Foreskin fibroblast (primary cell): ENCODE measurements at places on chromosomes 16 and 17.

DNA sequence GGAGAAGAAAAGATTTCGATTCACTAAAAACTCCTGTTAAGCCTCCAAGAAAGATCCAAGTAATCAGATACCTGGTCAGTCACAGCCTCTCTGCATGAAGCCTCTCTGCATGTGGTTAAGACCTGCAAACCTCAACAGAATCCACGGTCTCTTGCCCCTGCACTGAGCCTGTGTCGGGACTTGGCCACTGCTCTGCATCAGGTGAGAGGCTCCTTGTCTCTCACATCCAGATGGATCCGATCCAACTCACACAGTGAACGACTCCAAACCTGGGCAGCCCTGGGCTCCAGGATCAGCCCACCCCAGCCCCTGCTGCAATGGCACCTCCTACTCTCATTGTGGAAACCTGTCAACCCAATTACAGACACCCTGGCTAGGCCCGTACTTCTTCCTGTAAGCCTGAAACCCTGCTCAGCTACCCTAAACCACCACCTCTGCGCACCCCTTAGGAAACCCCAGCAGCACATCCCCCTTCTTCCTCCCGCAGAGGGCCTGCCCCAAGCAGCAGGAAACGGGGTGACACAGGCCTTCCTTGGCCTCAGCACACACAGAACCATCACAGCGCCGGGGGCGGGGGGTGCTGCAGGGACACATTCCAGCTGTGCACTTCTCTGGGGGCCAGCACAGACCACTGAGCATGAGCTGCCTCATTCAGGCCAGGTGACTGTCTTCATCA is 129.5 kb downstream of the ANKRD11 start:
- no peak for DNase-seq

- DNase-seq: no peak
Measured at GRCh38 chr17:10162096-10162495, 36.3 kb downstream of the GAS7 start.

DNA sequence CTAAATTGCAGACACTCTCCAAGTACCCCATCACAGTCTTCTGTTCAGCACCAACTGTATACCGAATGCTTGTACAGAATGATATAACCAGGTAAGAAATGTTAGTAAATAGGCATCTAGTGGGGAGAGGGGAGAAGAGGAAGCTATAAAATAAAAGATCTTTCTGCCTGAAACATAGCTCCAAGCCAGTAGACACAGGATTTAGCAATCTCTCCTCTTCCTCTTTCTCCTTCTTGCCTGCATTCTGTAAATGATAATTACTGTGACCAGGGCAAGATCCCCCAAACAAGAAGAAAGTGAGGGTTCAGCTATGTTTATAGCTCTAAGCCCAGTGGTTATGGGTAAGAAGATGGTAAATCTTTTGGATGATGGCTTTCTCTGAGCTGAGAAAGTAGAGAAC is 17.9 kb downstream of the ACSM3 start:
- no peak for DNase-seq

- DNase-seq: peak; percentile 5
Measured at GRCh38 chr17:14712611-14713021, 411.7 kb downstream of the HS3ST3B1 start.

DNA sequence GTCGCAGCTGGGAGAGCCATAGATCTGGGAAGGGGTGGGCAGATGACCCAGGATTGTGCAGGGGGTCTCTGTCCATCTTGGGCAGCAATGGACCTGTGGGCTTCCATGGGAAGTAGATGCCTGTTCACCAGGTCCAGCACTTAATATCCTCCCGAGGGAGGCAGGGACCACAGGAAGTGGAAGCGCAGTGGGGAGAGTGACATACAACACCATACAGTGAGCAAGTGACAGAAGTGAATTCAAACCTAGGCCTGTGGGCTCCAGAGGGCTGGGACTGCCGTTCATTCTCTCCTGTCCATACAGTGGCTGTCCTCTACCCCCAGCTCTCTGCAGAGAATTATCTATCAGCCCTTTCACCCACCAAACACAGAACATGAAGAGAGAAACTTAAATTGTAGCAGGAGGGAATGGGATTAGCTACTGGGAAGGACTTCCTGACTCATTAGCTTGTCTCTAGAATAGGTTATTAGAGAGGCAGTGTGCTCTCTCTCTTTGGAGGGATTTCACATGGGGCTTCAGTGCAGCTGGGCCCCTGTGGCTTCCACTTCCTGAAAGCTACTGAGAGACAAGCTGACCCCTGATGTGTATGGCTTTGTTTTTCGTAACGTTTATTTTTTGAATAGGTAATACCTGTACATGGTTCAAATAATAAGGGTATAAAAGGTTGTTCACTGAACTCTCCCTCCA is 13.1 kb upstream of the SEZ6 start:
- no peak for DNase-seq

GRCh38 chr17:82781894-82782274 is 30.0 kb downstream of the TBCD start:
- DNase-seq: peak; percentile 91

GRCh38 chr16:74608381-74608780 is 1.5 kb upstream of the GLG1 start:
- no peak for DNase-seq

GRCh38 chr17:64777415-64778239 is 115.5 kb upstream of the SMURF2 start:
- DNase-seq: peak; percentile 34

GRCh38 chr17:4527566-4528125 is 27.5 kb downstream of the MYBBP1A start:
- DNase-seq: no peak

GRCh38 chr16:70163596-70163995 is 10.0 kb upstream of the CLEC18C start:
- no peak for DNase-seq

DNA sequence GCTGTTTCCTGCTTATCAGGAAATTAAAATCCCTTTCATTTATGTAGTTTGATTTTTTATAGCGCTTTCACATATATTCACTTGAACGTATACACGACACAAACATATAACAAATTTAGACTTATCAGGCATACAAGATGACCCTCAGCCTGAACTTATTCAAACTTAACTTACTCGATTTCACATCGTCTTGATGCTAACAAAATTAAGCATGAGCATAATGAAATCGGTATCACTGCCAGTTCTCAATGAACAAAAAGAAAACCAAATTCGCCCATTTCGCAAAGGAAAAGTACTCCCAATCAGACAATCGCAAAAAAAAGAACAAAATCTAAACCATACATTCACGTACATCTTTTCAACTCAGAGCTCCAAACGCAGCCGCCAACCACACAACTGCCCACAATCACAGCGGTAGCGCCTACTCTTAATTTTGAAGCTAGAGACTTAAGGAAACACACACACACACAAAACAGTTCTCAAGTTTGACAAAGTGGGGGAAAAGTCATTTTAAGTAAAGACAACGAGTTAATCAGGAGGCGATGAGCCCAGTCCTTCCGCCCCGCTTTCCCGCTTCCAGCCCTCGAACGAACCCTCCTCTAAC is 1.1 kb downstream of the GJC1 start:
- no peak for DNase-seq

GRCh38 chr17:73613271-73614233 is 30.7 kb downstream of the SDK2 start:
- DNase-seq: no peak

- no peak for DNase-seq
Measured at GRCh38 chr17:33574942-33575445, 281.9 kb upstream of the ASIC2 start.

GRCh38 chr16:1036726-1037393 is 35.7 kb upstream of the SSTR5 start:
- DNase-seq: no peak

GRCh38 chr17:64632606-64633005 is 29.5 kb downstream of the SMURF2 start:
- peak; percentile 36 for DNase-seq

DNA sequence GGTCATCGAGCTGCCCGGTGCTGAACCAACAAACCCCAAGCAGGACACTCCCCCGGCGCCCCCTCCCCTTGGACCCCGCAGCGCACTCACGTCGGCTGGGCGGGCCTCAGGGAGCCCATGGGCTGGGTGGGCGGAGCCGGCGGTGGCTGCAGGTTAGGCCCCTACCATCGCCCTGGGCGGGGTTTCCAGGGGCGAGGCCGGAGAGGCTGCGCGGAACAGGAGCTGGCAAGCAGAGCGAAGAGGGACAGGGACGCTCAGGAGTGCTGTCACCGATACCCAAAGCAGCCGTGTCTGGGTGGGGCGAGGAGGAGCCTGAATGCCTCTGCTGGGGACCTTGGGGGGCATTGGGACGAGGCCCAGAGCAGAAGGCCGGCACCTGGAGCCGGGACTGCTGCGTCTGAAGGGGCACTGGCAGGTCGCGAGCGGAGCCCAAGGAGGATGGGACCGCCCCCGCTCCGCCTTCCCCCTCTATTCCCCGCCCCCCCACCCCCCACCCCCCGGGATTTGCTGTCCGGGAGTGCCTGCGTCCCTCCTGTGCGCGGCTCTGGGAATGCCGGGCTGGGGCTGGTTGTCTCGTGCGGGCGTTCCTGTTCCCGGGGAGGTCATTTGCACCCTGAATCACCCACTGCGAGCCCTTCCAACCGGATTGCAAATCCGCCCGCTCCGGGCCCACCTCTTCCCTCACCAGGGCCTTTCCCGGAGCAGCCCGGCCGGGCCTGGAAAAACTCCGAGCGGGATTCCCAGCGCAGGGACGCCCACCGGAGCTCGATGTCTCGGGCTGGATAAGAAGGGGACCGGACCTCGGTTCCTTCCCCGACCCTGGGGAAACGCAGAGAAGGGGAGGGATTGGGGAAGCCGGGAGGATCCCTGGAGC is 902 bp downstream of the ARHGAP27 start:
- DNase-seq: peak; percentile 67

DNA sequence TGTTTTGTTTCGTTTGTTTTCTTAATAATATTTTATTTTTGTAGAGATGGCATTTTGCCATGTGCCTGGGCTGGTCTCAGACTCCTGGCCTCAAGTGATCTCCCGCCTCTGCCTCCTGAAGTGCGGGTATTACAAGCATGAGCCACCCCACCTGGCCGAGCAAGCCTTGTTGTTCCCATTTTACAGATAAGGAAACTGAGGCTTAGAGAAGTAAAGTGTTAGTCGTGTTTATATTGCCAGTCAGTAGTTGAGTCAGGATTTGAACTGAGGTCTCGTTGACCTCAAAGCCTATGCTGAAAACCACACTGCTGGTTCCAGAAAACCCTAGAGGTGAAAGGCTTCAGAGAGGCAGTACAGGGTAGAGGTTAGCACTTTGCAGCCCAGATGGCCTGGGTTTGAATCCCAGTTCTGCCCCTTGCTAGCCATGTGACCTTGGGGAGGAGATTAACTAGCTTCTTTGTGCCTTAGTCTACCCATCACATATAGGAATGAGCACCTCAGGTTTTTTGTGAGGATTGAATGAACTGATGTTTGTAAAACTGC is 102.0 kb downstream of the ABCC6 start:
- no peak for DNase-seq

- peak; percentile 18 for DNase-seq
Measured at GRCh38 chr16:55853114-55853513, 20.2 kb upstream of the CES1 start.

GRCh38 chr17:11284811-11285210 is 43.8 kb downstream of the SHISA6 start:
- no peak for DNase-seq

- no peak for DNase-seq
Measured at GRCh38 chr17:68161644-68162428, 86.0 kb upstream of the AMZ2 start.

DNA sequence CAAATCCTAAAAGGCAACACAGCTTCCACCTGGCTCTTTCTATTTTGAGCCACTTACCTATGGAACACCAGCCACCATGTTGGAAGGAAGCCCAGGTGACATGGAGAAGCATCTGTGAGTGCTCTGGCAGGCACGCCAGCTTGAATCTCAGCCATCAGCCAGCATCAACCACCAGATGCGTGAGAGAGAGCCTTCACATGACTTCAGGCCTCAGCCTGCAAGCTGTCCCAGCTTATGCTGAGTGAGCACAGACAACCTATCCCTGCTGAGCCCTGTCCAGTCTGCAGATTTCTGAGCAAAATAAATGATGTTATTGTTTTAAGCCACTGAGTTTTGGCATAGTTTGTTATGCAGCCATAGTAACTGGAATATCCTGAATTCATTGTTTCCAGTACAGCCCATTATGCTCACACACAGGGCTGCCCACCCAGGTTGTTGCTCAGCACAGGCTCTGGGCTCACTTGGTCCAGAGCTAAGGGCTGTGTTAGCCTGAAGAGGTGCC is 35.1 kb downstream of the TMEM238L start:
- DNase-seq: no peak

DNA sequence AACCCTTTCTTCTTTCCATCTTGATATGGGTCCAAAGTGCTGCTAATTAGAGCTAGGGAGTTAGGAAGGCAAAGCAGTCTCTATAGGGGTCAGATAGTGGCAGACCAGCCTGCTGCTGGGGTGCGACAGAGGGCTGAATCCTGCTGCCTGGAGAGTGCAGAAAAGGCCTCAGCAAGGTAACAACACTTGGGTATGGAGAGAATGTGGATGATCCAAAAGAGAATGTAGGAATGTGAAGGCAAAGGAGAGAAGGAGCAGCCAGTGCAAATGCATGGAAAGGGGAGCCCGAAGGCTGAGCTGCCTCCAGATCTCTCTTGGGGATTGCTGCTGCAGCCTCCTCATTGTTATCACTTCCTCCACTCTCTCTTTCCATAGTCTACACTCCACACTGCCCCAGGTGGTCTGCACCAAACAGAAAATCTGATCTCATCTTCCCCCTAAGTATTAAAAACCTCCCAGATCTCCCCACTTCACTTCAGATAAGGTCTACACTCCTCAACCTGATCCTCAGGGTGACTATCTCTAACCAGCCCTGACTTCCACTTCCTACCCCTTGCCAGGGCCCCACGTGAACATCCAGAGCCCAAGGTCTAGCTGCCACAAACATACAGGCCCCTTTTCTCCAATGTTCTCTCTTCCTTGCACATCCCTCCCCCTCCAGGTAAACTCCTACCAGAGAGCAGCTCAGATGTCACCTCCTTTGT is 28.8 kb downstream of the TOM1L2 start:
- no peak for DNase-seq

DNA sequence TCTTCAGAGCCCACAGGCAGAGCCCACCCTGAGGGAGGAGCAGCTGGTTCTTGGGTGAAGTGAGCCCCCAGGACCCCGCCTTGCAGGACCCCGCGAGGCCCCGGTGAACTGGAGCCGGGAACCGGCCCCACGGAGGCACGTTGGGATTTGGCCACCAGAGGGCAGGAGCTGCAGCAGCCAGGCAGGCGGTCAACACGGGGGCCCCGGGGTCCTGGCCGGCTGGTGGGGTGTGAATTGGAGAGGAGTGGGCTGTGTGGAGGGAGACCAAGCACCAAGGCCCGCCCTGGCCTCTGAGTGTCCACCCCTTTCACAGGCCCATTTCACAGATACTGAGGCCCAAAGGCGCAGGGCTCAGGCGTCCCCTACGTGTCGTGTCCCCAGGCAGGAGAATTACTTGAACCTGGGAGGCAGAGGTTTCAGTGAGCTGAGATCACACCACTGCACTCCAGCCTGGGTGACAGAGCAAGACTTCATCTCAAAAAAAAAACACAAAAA is 2.2 kb downstream of the DPEP1 start:
- DNase-seq: no peak

DNA sequence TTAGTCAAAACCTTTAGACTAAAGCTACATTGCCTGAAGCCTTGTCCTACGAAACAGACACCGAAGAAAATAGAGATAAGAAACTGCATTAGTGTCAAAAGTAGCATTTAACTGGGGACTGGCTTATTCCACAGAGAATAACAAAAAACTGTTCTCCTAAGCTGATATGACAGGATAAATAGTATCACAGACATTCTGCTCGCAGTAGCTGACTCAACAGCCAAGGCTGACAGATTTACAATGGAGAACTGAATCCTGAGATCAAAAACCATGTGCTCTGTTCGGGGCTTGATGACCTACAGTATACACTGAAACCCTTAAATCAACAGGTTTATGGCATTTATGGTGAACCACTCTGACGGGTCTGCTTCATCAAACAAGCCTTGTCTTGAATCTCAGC is 25.5 kb downstream of the ADAMTS18 start:
- DNase-seq: no peak
